ENCODE measurements at places on chromosomes 4 and X. TPM values are rescaled to one million over a fixed set of nuclear protein-coding genes. Genes with fewer than 3 reads are reported as not detected.

The GPR50 gene
- not detected for total RNA-seq

The TMEM255A gene
- 6.3 TPM for total RNA-seq

The GABRB1 gene
- total RNA-seq = not detected

The GNRHR gene
- total RNA-seq = not detected

The FHIP1A gene
- 0.88 TPM for total RNA-seq

The RRAGB gene
- total RNA-seq = 16.6 TPM

The SCD5 gene
- 11.9 TPM for total RNA-seq

The ODAM gene
- total RNA-seq = not detected

The TCEAL6 gene
- total RNA-seq = not detected

The EDA2R gene
- 3.2 TPM for total RNA-seq

The PTPN13 gene
- total RNA-seq = 11.2 TPM

The CSAG2 gene
- total RNA-seq = not detected

The DOK7 gene
- total RNA-seq = 0.14 TPM

The ZCCHC18 gene
- total RNA-seq = 2.0 TPM
